ENCODE measurements at places on chromosomes 16 and 17. TPM values are rescaled to one million over a fixed set of nuclear protein-coding genes. Genes with fewer than 3 reads are reported as not detected.

Gene SMIM22
- total RNA-seq, result 0.60 TPM

DNA sequence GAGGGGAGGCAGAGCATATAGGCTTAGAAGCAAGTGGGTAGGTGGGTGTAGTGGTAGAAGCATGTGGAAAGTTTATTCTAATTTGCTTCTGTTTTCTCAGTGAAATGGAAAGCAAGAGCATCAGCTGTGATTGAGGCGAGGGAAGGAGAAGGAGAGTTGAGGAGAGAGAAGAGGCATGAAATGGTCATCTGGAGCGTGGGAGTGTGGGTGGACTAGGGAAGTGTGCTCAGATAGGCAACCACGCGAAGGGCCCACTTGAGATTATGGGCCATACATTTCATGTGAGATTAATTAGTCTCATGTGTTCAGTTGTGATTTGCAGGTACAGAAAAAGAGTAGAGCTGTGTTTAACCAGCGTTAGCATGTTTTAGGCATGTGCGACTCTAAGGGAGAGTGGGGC lies 20.8 kb upstream of the CDC6 start:
- no peak for DNase-seq

Gene PYY
- not detected for total RNA-seq

DNA sequence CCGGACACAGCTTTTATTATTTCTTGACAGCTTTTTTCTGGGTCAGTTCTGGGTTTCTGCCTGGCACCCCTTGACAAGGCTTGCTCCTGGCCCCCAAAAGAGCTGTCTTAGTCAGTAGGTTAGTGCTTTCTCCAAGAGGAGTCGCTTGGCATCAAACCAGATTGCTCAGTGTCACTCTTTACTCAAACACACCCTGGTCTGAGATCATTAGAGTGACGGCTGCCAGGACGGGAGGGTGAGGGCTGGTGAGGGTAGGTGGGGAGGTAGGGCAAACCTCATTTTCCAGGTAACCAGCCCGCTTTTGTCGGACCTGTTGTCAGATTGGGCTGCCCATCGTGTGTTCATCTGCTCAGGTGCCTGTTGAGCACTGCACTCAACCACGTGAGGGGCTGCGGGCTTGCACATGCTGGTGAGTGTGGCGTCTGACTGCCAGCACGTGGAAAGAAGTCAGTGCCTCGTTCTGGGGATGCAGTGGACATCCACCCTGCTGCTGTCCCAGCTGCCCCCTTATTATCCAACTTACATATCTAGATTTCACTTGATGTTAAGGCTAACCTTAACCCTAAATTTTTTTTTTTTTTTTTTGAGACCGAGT lies 12.4 kb downstream of the TMEM94 start:
- no peak for DNase-seq

Gene IL32
- 172 TPM for total RNA-seq

GRCh38 chr16:86643671-86644070 lies 65.3 kb downstream of the FOXL1 start:
- no peak for DNase-seq

GRCh38 chr17:66392783-66393437 lies 90.5 kb downstream of the PRKCA start:
- no peak for DNase-seq

DNA sequence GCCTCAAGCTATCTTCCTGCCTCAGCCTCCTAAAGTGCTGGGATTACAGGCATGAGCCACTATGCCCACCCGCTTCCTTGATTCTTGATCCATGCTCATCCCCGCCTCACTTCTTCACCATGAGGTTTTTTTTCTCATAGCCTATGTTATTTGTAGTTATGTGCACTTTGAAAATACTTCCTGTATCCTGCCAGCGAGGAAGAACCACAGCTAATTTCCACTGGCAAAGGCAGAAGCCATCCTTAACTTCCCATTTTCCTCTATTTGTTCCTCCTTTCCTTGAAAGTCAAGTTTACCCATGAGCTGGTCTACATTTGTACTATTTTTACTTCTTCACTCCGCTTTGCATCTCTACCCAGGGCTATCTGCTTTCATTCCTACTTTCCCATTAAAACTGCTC lies 189.7 kb upstream of the ZFHX3 start:
- no peak for DNase-seq

DNA sequence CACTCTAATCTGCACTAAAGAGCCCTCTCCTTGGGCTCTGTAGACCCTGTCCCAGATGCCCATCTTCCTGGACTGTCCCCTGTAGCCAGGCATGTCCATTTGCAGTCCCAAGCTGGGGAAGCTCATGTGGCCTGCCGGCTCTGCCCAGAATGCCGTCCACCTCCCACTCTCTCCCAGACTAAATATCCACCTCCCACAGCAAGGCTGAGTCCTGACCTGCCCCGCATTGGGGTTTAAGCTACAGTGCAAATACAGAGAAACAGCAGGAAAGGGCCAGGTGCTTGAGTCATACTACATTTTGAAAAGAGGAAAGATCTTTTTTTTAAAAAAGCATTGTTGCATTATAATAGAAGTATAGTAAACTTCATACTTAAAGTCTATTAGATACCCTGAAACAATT lies 3.0 kb downstream of the ST6GALNAC2 start:
- no peak for DNase-seq

DNA sequence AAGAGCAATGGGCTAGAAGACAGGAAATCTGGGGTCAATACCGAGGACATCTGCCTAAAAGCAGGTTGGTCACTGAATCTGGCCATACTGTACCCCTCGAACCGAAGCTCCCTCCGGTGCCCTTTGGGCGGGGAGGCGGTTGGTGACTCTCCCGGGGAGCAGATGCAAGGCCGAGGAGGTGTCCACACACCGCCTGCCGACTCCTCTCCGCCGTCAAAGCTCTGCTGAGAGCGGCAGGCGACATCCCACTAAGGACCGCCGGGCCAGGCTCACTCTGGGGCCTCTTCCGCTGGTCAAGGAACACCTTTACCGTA lies 458 bp downstream of the ZNF200 start:
- no peak for DNase-seq

DNA sequence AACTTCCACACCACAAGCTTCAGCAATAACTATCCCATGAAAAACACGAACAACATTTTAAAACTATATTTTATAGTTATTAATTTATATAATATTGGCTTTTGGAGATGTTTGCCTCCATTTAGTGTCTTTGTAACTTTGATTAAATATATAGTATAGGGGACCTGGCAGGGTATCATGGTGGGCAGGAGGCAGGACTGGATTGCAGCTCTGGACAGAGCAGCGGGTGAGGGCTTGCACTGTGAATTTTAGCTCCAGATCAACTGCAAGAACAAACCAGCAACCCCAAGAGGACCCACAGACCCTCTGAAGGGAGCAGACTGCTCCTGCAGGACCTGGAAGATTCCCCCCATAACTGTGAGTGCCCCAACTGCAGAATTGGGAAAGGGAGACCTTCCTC lies 777.9 kb downstream of the KCNJ2 start:
- no peak for DNase-seq

- no peak for DNase-seq
Observed at GRCh38 chr17:59652119-59652518, 32.4 kb downstream of the CLTC start.
